Peyer's patch (tissue), 4 donors: ENCODE measurements at places on chromosomes 6 and 20. TPM values are rescaled to one million over a fixed set of nuclear protein-coding genes. Genes with fewer than 3 reads are reported as not detected.

- H3K4me1 ChIP-seq = no peaks in the 10 kb centered on the region
- peak overlapping the region; percentile 59 for H3K4me3 ChIP-seq
These were observed 1.4 kb downstream of the MAPK13 start for GRCh38 chr6:36131511-36132245.

- no peak overlapping the region for H3K4me3 ChIP-seq
- H3K4me1 ChIP-seq = no peaks in the 10 kb centered on the region
- H3K27ac ChIP-seq = no peak overlapping the region
- no peaks in the 10 kb centered on the region for H3K27me3 ChIP-seq
These were observed 151.6 kb downstream of the SASH1 start for GRCh38 chr6:148494226-148494625.

DNA sequence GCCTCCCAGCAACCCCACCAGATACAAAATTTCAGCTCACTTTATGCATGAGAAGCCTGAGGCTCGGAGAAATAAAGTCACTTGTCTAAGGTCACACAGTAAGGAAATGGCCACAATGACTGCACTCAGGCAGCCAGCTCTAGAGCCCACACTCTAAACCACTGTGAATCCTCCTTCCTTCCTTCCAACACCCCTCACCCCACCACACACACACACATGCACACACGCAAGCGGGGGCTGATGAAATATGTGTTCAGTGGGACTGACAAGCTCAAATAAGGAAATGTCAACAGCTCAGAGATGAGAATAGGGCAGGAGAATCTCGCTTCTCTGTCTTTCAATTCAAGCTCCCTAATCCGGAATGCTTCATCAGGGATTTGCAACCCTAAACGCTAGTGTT, 6.0 kb upstream of the BPIFA1 start:
- no peaks in the 10 kb centered on the region for H3K4me1 ChIP-seq
- no peak for DNase-seq
- H3K27ac ChIP-seq = no peak overlapping the region
- no peak overlapping the region for H3K4me3 ChIP-seq
- no peaks in the 10 kb centered on the region for H3K36me3 ChIP-seq
- H3K27me3 ChIP-seq = no peaks in the 10 kb centered on the region

DNA sequence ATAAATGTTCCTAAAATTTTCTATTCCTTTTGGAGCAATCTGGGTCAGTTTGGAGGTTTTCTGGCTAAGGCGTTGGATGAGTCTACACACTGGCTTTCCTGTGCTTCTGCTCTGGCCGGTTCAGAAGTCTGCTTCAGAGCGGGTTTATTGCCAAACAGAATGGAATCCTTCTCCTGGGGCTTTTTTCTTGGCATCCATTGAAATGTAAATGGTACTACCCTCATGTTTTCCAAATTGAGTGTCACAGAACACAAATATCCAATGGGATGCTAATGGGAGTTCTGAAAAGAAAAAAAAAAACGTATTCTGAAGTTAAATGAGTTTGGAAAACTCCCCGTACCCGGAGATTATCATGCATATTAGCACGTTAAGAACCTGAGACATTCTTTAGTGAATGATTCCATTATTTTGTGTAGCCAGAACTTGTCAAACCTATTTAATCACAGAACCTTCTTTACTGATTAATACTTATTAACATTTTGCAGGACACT, 930.3 kb downstream of the QKI start:
- no peaks in the 10 kb centered on the region for H3K36me3 ChIP-seq
- H3K27me3 ChIP-seq = no peaks in the 10 kb centered on the region
- DNase-seq = no peak

- no peaks in the 10 kb centered on the region for H3K4me1 ChIP-seq
- no peaks in the 10 kb centered on the region for H3K36me3 ChIP-seq
- H3K27me3 ChIP-seq = no peaks in the 10 kb centered on the region
- H3K4me3 ChIP-seq = no peak overlapping the region
- H3K27ac ChIP-seq = no peak overlapping the region
These were observed 22.6 kb downstream of the EDN1 start for GRCh38 chr6:12312736-12313135.

- no peak for DNase-seq
- H3K4me1 ChIP-seq = no peaks in the 10 kb centered on the region
- H3K27ac ChIP-seq = no peak overlapping the region
- H3K27me3 ChIP-seq = no peaks in the 10 kb centered on the region
These were observed 37.6 kb downstream of the SLC2A10 start for GRCh38 chr20:46746956-46747526.

DNA sequence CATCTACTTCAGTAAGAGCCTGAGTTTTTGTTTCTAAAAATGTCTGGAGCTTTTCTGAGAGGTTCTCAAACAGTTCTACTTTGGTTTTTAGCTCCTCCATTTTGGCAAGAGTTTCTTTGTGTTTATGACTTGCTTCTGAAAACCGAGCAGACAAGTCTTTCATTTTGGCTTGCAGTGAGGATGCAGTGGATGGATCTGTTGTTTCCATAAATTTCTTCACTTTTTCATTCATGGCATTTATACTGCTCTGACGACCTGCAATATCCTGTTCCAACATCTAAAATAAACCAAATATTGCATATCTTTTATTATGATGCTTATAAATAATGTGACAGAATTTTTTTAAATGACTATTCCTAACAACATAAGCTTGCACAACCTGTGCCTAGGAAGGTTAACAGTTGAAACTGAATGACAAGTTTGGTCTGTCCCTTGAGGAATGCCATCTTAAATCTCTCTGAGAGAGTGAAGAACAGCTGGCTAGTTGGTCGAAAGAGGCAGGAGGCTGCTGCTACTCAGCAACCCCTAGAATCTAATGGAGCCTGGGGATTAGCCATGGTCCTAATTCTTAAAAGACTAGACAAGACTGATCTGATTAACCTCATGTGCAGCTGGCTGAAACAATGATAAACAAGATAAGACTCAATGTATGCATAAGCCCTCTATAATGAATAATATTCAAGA, 69.8 kb downstream of the DST start:
- H3K27me3 ChIP-seq = no peaks in the 10 kb centered on the region
- no peak for DNase-seq
- H3K27ac ChIP-seq = no peak overlapping the region
- H3K36me3 ChIP-seq = no peaks in the 10 kb centered on the region
- H3K4me1 ChIP-seq = no peaks in the 10 kb centered on the region

- H3K27me3 ChIP-seq = no peaks in the 10 kb centered on the region
- no peak overlapping the region for H3K4me3 ChIP-seq
- H3K27ac ChIP-seq = peak overlapping the region; percentile 83
- H3K36me3 ChIP-seq = no peaks in the 10 kb centered on the region
These were observed 67.9 kb downstream of the ZHX3 start for GRCh38 chr20:41249411-41250281.

- H3K27me3 ChIP-seq = no peaks in the 10 kb centered on the region
- no peaks in the 10 kb centered on the region for H3K36me3 ChIP-seq
These were observed at the start of gene IL22RA2 for GRCh38 chr6:137173501-137173900. Gene IL22RA2, minus strand, starts transcription at chr6:137173644. Its CDS starts 11,895 bp downstream, at chr6:137161749.

DNA sequence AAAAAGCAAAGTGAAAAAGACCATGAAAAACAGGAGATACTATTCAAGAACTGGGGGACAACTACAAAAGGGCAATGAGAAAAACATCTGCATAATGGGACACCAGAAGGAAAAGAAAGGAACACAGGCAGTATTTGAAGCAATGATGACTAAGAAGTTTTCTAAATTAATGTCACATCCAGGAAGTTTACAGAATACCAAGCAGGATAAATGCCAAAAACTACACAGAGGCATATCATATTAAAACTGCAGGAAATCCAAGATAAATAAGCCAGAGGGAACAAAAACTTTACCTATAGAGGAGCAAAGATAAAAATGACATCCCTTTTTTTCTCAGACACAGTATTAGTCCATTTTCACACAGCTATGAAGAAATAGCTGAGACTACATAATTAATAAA, 193.0 kb downstream of the ERMARD start:
- H3K27me3 ChIP-seq = no peaks in the 10 kb centered on the region
- H3K36me3 ChIP-seq = no peaks in the 10 kb centered on the region
- no peaks in the 10 kb centered on the region for H3K4me1 ChIP-seq
- H3K27ac ChIP-seq = no peak overlapping the region
- no peak overlapping the region for H3K4me3 ChIP-seq

DNA sequence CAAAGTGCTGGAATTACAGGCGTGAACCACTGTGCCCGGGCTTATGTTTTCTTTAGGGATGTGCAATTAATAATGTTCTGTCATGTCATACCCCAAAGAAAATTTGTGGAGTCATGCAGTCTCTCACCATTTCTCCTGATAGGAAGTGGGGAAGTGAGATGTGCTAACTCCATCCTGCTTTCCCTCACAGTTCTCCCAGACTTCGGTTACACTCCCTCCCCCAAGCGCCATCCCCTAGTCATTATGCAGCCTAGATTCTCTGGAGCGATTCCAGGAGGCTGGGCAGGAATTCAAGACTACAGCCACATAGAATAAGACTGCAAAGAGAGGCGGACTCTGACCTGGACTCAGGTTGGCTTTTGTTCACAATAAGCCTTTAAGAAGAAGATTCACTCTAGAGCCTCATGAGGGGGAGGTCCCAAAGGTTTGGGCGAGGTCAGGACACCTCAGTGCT, 271.4 kb downstream of the ALDH8A1 start:
- H3K4me1 ChIP-seq = peaks cover 3% of the 10 kb centered on the region
- no peaks in the 10 kb centered on the region for H3K27me3 ChIP-seq
- peak; percentile 91 for DNase-seq
- no peak overlapping the region for H3K4me3 ChIP-seq
- peak overlapping the region; percentile 52 for H3K27ac ChIP-seq

- H3K4me3 ChIP-seq = no peak overlapping the region
- no peak for DNase-seq
- H3K36me3 ChIP-seq = no peaks in the 10 kb centered on the region
- H3K4me1 ChIP-seq = no peaks in the 10 kb centered on the region
- H3K27ac ChIP-seq = no peak overlapping the region
These were observed 13.4 kb downstream of the CCDC167 start for GRCh38 chr6:37486121-37486839.

GRCh38 chr6:125211352-125211751, 57.8 kb downstream of the TPD52L1 start:
- H3K4me1 ChIP-seq = no peaks in the 10 kb centered on the region
- H3K4me3 ChIP-seq = no peak overlapping the region
- no peak for DNase-seq
- no peaks in the 10 kb centered on the region for H3K36me3 ChIP-seq
- no peak overlapping the region for H3K27ac ChIP-seq

- H3K4me1 ChIP-seq = no peaks in the 10 kb centered on the region
- H3K4me3 ChIP-seq = no peak overlapping the region
- H3K36me3 ChIP-seq = no peaks in the 10 kb centered on the region
- H3K27me3 ChIP-seq = no peaks in the 10 kb centered on the region
These were observed 620.4 kb upstream of the MANEA start for GRCh38 chr6:94956910-94957309.

- H3K36me3 ChIP-seq = no peaks in the 10 kb centered on the region
- no peaks in the 10 kb centered on the region for H3K4me1 ChIP-seq
- H3K27me3 ChIP-seq = no peaks in the 10 kb centered on the region
- DNase-seq = no peak
- H3K27ac ChIP-seq = no peak overlapping the region
- H3K4me3 ChIP-seq = no peak overlapping the region
These were observed 142.5 kb upstream of the RUNX2 start for GRCh38 chr6:45185403-45186251.

DNA sequence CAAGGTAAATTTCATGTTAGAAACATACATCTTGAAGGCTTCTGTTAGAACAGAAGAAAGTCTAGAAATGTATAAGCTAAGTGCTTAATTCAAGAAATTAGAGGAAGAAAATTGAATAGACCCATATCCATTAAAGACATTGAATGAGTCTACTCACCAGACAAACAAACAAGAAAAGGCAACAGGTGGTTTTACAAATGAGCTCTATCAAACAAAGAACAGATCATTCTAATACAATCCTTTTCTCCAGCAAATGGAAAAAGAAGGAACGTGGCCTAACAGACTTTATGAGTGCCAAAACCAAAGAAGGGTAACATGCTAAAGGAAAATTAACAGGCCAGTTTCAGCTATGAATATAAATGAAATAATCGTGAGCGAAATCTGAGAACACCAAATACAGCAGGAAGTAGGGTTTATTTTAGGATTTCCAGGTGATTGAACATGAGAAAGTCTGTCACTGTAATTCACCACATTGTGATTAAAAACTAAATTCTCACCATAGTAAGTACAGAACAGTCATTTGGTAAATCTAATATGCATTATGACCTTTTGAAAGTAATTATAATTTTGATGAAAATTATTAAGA, 22.6 kb downstream of the MTHFD1L start:
- no peak for DNase-seq
- H3K4me3 ChIP-seq = no peak overlapping the region
- no peaks in the 10 kb centered on the region for H3K4me1 ChIP-seq
- H3K36me3 ChIP-seq = no peaks in the 10 kb centered on the region
- no peaks in the 10 kb centered on the region for H3K27me3 ChIP-seq

GRCh38 chr6:113403966-113404595, 453.1 kb upstream of the MARCKS start:
- H3K4me3 ChIP-seq = no peak overlapping the region
- no peak for DNase-seq
- no peaks in the 10 kb centered on the region for H3K4me1 ChIP-seq
- no peaks in the 10 kb centered on the region for H3K36me3 ChIP-seq

DNA sequence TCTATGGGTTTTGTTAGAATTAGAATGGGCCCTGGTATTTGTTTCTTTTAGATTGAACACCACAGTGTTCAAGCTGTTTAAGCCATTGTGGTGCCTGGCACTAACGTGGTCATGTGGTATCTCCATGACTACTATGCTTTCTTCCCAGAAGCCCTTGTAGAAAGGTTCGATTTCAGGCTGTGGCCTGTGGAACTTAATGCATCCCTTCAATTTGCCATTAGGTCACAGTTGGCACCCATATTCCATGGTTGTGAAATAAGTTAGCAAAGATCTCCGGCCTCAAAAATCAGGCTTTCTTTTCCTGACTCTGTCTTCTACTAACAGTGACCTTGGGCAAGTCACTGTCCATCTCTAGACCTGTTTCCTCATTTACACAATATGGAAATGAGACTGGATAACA, 31.3 kb upstream of the AAR2 start:
- peaks cover 19% of the 10 kb centered on the region for H3K36me3 ChIP-seq
- no peaks in the 10 kb centered on the region for H3K4me1 ChIP-seq
- no peak overlapping the region for H3K27ac ChIP-seq
- H3K4me3 ChIP-seq = no peak overlapping the region

GRCh38 chr20:22533823-22534751, 50.3 kb downstream of the FOXA2 start:
- no peaks in the 10 kb centered on the region for H3K27me3 ChIP-seq
- H3K36me3 ChIP-seq = no peaks in the 10 kb centered on the region
- no peak overlapping the region for H3K27ac ChIP-seq

DNA sequence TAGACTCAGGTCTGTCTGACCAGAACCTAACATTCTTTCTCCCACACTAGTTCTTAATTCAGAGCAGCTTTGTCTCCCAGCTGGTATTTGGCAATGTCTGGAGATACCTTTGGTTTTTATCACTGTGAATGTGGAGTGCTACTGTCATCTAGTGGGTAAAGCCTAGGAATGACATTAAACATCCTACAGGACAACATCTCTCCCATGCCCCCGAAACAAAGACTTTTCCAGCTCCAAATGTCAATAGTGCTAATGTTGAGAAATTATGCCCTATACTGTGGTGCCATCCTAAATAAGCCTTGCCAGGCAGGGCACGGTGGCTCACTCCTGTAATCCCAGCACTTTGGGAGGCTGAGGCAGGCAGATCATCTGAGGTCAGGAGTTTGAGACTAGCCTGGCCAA, 4.2 kb upstream of the TTPAL start:
- no peaks in the 10 kb centered on the region for H3K27me3 ChIP-seq
- H3K27ac ChIP-seq = no peak overlapping the region
- no peaks in the 10 kb centered on the region for H3K36me3 ChIP-seq
- H3K4me3 ChIP-seq = no peak overlapping the region
- H3K4me1 ChIP-seq = peaks cover 4% of the 10 kb centered on the region

Gene CD93
- 8.7 TPM for total RNA-seq

Gene GNAS-AS1
- total RNA-seq = not detected

Gene SPAG4
- total RNA-seq = not detected

Gene CGA
- not detected for total RNA-seq
